ENCODE measurements at places on chromosomes 2 and 18.

- DNase-seq, result no peak
Observed at GRCh38 chr18:10562773-10563160, 36.9 kb downstream of the NAPG start.

DNA sequence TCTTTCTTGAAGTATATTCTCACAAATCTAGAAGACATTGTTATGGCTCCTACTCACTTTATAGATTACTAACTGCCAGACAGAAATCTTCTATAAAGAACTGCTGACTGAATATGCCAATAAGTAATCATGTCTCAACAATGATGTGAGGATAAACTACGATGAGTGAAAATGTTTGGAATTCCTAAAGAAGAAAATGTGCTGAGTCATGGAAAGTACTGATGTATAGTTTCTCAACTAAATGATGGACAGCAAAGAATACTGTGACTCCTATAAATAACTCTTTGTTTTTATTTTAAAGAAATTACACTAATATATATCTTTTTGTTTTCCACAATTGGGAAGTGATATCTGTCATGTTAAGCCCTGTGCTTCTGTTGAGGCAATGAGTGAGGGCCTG is 232.9 kb downstream of the LNPK start:
- no peak for DNase-seq

- no peak for DNase-seq
Observed at GRCh38 chr2:18063826-18064470, 185.5 kb downstream of the KCNS3 start.

DNA sequence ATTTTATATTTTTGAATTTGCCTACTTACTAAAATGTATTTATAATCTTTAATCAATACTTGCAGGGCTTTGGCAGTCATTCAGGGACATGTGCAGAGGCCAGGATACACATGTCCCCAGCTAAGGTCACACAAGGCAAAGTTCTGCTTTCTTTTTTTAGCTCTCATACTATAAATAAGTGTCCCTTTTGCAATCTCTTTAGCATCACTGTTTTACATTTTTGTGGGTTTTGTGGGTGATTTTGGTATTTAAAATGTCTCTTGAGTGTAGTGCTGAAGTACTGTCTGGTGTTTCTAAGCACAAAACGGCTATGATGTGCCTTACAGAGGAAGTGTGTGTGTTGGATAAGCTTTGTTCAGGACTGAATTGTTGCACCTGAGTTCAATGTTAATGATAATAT is 309.0 kb upstream of the GULP1 start:
- peak; percentile 86 for DNase-seq

DNA sequence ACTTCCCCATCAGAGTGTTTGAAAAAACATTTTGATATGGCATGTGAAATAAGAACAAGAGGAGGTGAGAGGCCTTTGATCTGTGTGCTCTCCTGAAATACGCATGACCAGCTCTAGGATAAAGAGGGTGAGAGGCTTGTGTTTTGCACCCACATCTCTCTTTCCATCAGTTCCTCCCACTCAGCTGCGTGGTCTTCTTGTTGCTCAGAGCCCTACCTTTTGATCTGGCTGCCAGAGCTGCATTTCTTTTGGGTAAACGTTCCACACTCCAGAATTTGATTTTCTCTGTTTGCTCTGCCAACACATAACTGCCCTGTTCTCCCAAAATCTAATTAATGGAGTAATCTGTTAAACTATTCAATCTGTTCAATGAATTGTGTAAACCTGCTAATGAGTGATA is 72.0 kb upstream of the FN1 start:
- DNase-seq, result no peak

DNA sequence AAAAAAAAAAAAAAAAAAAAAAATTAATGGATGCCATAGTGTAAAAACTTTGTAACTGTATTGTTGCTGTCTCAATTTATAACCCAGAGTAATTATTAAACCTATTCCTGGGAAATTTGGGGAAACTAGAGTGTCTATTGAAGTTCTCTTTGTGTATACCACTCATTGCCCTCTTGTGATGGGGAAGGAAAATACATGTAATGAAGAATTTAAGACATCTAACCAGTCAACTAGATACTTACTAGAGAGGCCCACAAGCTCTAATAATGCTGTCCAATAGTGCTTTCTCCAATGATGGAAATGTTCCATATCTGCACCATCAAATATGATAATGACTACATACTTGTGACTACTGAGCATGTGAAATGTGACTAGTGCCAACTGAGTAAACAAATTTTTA is 168.5 kb upstream of the SLC39A10 start:
- DNase-seq, result peak; percentile 5

DNA sequence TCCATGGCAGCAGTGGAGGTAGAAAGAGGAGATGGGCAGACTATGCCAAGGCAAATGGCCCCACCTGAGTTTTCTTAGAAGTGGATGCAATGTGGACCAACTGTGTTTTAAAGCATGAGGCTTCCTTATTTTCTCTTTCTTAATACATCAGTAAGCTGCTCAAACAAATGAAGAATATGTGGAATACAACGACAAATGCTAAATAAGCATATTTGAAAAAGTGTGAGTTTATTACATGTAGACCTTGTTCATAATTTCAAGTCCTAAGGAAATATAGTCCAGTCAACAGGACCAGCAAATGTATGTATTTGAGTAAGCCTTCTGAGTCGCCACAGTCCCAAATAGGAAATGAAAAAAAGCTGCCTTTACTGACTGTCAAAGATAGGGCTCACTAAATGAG is 177.8 kb downstream of the PRPF40A start:
- no peak for DNase-seq

DNA sequence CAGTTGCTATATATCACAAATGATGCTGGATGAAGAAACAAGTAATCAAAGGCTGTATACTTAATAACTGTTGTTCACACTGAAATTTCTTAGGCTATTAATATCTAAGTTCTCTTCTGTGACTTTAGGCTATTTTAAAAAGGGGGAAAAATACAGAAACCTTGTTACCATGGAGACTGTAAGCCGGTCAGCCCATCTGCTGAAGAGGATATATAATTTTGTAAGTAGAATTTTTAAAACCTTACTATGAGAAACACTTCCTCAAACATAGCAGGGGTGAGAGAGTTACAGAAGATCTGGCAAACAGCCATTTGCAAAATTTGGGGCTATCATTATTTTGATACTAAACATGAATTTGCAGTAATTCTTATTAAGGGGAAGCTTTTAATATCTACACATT is 27.8 kb downstream of the CACNB4 start:
- DNase-seq, result no peak

DNA sequence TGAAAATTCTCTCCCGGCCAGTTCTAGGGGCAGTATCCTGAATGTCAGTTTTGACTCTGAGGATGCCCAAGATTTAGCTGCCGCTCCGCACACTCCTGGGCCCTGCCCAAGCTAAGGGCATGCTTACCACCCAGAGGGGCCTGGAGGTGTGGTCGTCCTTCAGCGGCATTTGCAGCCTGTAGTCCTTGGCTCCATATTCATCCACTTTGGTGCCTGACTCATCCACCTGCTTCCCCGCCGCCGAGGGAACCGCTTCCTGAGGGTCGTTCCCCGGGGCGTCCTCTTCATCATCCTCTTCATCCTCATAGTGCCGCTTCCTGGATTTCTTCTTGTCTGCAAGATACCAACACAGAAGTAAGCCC is 577 bp downstream of the ERCC3 start:
- DNase-seq, result peak; percentile 16

DNA sequence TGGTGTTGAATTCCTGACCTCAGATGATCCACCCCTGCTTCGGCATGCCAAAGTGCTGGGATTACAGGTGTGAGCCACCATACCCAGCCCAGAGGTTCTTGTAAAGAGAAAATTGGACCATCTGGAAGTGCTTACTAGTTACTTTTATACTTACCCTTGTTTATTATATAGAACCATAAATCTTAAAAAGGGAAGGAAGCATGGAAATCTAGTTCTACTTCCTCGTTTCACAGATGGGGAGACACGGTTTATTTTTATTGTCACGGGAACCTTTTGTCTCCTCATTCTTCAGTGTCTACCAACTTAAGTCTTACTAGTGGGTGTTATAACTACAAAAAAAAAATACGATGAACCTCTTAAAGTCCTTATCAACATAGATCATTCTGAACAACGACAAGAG is 45.8 kb upstream of the PDK1 start:
- DNase-seq, result no peak

DNA sequence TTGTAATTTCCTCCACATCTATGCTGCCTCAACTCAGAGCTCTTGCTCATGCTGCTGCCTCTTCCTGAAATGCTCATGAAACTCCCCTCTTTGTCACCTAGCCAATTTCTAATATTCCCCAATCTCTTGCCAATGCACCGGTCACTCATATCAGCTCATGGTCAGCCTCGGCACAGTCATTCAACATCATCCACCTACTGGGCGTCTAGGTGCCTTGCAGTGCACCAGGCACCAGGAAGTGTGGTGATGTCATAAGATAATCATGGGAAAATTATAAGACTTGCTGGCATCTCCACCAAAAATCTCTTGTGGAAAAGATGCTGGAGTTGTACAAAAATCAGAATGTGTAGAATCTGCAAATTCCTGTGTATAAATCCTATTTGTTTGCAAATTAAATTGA is 52.6 kb upstream of the RAB27B start:
- peak; percentile 75 for DNase-seq

DNA sequence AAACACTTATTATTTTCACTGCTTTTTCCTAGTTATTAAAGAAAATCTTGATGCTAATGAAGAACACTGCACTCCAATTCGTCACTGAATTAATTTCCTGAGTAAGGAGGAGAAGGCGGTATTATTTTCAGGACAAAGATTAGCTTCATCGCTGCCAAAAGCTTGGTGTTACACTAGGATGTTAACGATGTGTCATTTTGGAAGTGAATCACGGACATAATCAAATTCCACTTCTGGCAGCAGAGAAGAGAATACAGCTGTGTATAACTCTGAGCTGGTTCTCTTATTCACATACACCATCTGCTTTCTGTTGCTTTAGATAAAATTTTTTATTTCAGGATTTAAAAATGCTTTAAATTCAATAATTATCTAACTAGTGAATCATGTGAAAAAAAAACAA is 74.1 kb downstream of the SCG2 start:
- DNase-seq, result no peak

GRCh38 chr2:191049728-191050639 is 36.0 kb upstream of the STAT1 start:
- peak; percentile 35 for DNase-seq

GRCh38 chr2:11364565-11364887 is 20.1 kb upstream of the ROCK2 start:
- no peak for DNase-seq

DNA sequence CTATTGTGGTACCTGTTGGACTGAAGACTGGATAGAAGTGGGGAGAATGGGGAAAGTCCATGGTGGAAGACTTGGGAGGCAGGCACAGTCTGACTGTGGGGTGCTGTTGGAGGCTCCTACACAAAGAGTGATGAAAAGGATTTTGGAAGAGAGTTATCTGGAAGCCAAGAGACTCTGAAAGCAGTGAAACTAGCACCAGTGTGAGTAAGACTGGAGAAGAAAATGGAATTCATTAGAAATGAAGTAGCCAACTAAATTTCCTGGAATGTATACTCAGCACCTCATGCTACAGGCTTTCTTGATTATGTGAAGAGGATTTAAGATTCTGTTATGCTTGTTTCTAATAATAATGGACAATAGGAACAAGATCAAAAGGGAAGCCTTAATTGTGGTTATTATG is 27.7 kb downstream of the ELP2 start:
- DNase-seq, result no peak

DNA sequence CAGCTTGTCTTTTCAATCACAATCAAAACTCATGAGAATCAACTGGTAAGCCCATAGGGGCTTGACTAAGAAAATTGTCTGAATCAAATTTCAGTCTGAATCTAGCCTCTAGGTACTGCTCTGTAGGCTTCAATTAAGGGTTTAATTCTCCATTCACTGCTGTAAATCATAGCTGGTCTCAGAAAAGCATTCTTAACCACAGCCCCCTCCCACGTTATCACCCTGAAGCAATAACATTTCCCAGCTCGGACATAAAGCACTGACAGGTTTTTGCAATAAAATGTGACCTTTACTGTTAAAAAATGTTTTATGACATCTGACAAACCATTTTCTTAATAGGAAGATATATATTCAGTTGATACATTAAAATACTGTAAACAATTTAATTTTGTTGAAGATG is 55.0 kb downstream of the LRP1B start:
- DNase-seq, result no peak

DNA sequence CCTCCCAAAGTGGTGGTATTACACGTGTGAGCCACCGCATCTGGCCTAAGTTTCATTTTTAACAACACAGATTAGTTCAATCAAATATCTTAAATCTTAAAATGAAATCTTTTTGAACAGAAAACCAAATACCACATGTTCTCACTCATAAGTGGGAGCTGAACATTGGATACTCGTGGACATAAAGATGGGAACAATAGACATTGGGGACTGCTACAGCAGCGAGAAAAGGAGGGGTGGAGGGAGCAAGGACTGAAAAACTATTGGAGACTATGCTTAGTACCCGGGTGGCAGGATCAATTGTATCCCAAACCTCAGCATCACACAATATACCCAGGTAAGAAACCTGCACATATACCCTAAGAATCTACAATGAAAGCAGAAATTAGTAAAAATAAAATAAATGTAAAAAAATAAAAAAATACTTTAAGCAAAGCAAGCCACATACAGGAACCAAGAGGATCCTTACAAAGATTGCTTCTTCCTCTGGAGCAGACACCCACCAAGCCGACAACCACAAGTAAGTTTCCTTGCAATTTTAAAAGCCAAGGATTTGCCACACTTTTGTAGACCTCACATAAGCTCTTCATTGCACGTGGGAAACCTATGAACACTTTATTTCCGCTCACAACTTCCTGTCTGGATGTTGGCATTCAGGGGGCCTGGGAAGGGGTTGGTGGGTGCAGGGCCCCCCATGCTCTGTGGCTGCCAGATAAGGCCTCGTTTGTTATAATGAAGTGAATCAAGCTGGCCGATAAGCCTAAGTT is 147.9 kb downstream of the MYCN start:
- no peak for DNase-seq

DNA sequence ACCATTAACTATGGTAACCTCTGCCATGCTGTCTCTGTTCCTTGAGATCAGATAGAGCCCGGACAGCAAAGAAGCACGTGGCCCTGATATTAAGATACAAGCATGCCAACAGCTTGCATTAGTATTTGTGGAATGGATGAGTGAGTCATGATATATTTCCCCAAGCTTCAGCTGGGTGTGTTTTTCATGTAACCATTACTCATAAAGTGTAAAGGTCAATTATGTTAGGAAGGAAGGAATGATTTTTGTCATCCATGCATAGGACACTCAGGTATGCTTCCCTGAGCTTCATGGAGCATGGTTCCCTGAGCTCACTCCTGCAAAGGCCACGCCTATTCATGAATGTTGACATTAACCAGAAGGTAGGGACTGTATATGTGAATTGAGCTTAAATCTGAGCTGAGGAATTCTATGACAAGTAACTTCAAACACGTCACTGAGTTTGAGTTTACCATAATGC is 74.6 kb downstream of the ARL4C start:
- peak; percentile 86 for DNase-seq

GRCh38 chr2:190838492-190838910 is 42.1 kb upstream of the GLS start:
- peak; percentile 77 for DNase-seq

DNA sequence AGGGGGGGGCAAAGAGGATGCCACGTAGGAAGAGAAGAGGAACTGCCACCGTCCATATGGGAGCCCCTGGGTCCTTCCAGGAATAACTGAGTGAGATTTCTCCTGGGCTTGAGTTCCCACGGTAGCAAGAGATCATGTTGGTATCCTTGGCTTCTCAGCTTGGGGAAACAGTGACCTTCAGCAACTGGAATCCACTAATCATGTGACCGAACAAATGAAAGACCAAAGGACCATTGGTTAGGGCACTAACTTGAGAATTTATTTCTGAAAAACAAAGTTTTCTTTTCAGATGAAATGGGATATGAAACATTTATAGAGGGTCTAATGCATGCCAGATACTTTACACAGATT is 259.4 kb upstream of the ID2 start:
- DNase-seq, result no peak

- DNase-seq, result no peak
Observed at GRCh38 chr2:77479395-77479794, 42.8 kb downstream of the LRRTM4 start.
